ENCODE measurements at places on chromosomes 1 and 21.
A peak's percentile ranks its signal among the peaks of the same experiment; 100 is the strongest.

GRCh38 chr1:2290171-2290578 lies 62.1 kb downstream of the SKI start:
- no peak for DNase-seq

- DNase-seq = peak; percentile 56
Observed at GRCh38 chr21:41933313-41934079, 20.3 kb downstream of the C2CD2 start.

DNA sequence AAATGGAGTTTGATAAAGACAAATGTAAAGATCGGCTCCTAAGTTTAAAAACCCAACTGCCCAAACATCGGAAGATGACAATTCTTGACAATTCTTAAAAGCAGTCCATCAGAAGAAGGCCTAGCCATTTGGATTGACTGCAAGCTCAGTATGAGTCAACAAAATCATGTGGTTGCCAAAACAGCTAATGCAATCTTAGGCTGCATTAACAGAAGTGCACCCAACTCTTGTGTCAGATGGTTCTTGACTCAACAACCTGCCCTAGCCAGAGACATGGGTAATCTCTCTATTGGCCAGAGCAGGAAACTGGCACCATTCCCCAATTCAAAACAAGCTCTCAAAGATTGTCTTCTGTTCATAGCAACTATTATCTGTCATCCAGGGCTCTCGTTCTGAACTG lies 9.9 kb upstream of the NCF2 start:
- peak; percentile 97 for DNase-seq

DNA sequence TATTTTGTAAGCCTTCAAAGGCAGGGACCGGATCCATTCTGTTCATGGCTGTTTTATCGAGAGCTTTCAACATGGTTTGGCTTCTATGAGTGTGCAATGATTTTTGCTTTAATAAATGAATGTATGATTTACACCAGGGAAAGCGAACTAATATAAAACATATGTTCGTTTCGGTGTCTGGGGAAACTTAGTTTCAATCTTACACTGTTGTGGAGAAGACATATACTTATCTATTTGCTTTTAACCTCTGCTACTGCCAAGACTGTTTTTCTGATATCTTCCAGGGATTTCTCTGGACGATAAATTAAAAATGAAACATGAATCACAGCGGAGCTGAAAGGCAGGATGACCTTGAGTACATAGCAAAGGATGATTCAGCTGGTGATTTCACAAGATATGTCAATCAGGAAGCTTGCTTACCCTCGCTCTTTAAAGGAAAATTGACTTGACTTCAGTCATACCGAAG lies 14.7 kb upstream of the CYYR1 start:
- DNase-seq = peak; percentile 89

- no peak for DNase-seq
Observed at GRCh38 chr1:156118177-156118868, 3.8 kb downstream of the LMNA start.

DNA sequence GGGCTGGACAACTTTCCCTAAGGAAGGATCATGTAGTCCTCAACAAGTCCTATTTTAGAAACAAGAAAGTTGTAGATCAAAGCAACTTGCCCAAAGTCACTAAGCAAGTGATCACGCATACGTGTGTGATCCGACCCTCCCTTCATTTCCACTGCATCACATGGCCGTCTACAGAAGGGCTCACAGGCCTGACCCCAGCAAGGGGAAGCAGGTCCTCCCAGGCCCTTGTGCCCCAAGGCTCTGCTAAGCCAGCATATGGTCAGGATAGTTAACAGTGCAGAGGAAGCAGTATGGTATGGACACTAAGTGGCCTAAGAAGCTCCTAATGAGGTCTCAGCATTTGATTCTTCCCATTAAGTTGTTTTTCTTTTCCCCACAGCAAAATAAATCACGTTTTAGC lies 24.8 kb downstream of the TFAP2E start:
- DNase-seq = no peak
